Tibial nerve (tissue), 4 donors: ENCODE measurements at places on chromosomes 2 and 18.

GRCh38 chr2:84126530-84126929 lies 332.6 kb downstream of the SUCLG1 start:
- DNase-seq = no peak

DNA sequence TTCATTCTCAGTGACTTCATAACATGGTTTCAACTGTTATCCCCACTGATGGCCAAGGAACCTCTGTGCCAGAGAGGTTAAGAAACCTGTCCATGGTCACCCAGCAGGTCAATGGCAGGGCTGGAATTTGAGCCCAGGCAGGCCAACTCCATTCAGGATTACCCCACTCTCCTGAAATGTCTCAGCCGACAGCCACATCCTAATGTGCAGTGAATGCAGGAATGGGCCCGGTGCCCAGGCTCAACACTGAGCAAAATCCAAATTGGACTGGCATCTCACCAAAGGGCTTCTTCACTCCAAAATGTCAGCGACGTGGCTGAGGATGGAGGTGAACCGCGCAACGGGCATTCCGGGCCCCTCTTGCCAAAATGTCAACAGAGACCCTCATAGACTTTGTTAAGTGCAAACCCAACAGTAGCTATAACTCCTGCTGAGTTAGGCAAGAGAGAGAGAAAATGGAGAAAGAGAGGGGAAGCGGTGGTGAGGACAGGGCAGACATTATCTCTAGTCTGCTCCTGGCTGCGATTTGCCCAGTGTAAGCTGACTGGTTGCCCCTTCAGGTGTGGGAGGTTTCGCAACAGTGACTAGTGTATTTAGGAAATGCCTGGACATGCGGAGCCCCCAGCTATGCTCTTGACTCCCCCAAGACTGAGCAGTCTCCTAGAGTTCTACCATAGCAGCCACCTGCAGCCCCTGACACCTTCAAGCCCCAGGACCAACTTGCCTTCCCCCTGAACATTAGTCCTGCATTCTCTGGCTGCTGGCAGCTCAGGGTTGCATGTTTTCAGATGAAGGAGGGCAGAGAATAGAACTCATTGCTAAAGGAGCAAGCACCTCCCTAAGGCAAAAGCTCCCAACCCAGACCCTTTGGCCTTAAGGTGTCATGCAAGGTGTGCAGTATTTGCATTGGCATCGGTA lies 167.7 kb downstream of the ANAPC1 start:
- no peak for DNase-seq

DNA sequence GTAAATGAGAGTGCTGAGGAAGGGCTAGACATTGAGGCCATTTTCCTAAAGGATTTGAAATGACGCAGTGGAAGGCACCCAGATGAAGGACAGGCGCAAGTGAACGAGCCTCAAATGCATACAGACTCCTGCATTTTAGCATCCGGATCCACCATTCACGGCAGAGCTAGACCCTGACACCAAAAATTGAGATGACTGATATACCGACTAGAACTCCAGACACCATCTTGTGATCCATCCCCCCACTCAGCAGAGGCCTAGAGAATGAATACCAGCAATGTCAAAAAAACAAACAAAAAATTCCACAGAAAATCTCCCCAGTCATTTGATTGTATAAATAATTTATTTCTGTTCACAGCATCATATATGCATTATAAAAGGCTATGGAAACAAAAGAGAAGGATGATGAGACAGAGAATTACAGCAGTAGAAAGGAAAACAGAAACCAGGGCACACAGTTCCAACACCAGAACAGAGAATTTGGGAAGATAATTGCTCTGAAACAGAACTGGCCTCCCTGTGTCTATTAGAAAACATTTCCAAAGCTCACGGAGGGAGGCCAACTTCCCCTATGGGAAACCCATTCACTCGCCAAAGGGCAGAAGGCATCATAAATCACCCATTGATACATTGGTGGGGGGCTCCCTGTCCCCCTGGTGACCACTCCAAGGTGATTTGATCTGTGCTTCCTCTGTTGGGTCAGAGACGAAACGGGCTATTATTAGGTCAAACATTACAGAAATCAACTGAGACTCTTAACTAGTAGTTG lies 4.0 kb downstream of the ARL4C start:
- DNase-seq = no peak

GRCh38 chr2:19140463-19141208 lies 217.8 kb downstream of the OSR1 start:
- DNase-seq = no peak

GRCh38 chr2:20561637-20562454 lies 89.1 kb downstream of the HS1BP3 start:
- DNase-seq = no peak

- DNase-seq = peak; percentile 38
Observed at GRCh38 chr2:64327510-64328414, 126.2 kb upstream of the LGALSL start.

DNA sequence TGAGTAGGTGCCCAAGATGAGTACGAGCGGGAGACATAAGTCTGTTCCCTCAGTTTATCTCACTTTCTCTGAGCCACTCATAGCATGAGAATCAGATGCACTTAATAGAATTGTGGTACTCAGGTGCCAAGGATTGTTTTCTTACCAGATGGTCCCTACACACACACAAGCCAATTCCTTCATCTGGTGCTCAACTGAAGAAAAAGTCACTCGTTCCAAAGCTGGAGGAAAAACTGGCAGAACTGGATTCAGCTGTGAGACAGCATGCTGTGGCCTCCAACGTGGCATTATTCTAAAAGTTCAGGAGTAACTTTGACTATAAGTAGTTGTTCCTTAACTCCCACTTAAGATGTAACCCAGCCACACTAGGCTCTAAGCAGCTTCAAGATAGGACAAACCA lies 33.4 kb upstream of the ABCA12 start:
- DNase-seq = no peak

- no peak for DNase-seq
Observed at GRCh38 chr2:237503201-237503600, 16.1 kb downstream of the MLPH start.

GRCh38 chr2:172739661-172740266 lies 4.1 kb downstream of the RAPGEF4 start:
- no peak for DNase-seq

DNA sequence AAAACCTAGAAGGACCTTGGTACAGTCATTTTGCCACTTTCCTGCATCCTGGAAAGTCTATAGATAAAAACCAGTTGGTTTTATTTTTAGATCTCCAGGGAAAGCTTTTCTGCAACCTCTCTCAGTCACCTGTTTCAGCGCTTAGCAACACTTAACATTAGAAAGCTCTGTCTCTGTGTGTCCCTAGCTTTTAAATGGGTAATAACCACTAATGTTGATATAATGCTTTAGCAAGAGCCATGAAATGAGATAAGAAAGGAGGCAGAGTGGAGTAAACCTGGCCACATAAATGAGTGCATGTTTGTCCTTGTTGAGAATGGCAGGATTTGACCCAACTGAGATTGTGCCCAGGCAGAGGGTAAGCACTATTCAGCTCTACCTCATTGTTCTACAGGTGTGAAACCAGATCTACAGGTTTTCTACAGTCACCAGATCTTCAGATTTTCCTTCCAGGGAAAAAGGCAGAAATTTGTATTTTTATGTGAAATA lies 44.8 kb downstream of the MARCHF4 start:
- DNase-seq = no peak

GRCh38 chr2:236607471-236608187 lies 38.0 kb downstream of the ACKR3 start:
- DNase-seq = no peak

- no peak for DNase-seq
Observed at GRCh38 chr2:77520641-77521547, 1.3 kb downstream of the LRRTM4 start.

DNA sequence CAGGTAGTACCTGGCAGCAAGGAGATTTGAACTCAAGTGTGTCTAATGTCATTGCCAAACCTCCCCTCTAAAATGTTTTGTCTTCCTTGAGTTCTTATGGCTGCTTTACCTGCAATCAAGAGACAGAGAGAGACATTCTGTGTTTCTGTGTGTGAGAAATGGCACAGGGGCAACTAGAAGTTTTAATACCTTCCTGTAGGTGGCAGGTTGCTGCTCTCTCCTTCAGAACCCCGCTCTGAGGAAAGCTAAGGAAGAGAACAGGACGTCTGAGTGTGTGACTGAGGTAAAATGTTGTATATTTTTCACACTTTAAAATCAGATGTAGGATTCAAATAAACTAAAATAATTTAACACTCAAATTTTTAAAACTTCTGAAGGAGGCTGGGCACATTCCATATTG lies 19.2 kb downstream of the DTNA start:
- DNase-seq = no peak

DNA sequence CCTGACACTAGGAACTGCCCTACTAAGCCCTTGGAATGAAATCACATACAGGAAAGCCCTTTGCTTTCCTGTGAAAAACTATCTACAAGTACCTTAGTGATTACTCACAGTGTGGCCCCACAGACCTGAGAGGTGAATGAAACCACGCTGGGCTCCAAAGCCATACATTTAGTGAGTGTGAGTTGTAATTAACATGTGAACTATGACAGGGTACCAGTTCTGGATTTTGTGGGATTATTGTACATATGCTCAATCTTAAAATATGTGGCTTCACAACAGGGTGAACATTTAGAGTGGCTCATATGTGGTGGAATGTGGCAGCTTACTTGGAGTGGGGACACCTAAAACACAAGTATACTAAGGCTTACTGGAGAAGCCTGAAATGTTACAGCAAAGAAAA lies 12.3 kb downstream of the KCTD1 start:
- no peak for DNase-seq

- DNase-seq = no peak
Observed at GRCh38 chr18:8084160-8084559, 517.0 kb downstream of the PTPRM start.

DNA sequence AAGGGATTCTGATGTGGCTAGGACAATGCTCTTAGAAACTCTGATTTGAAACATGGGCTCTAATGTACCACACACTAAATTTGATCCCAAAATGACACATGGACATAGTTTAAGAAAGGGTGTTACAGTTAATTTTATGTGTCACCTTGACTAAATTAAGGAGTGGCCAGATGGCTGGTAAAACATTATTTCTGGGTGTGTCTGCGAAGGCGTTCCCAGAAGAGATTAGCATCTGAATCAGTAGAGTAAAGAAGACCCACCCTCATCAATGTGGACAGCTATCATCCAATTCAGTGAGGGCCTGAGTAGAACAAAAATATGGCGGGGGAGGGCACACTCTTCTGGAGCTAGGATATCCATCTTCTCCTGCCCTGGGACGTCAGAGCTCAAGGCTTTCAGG lies 283.1 kb upstream of the CHAC2 start:
- DNase-seq = no peak

DNA sequence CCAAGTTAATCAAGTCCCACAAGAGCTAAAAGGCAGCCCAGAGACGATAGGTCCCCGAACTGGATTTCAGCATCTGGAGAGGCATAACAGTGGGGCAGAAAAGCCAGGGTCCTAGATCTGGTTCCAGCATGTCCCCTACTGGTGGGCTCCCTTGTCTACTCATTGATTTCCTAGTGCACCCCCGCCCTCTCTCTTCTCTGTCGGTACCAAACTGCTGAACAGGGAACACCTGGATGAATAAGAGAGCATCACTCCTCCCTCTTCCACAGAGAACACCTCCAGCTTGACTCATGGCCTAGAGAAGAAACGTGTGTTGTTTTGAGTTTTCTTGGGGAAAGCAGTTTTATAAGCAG lies 101.3 kb downstream of the FOXI3 start:
- DNase-seq = no peak

- DNase-seq = no peak
Observed at GRCh38 chr2:71863396-71863795, 284.3 kb downstream of the CYP26B1 start.

- no peak for DNase-seq
Observed at GRCh38 chr2:227511239-227511930, 39.4 kb downstream of the AGFG1 start.

- DNase-seq = no peak
Observed at GRCh38 chr2:98894331-98895000, 41.6 kb downstream of the CRACDL start.

DNA sequence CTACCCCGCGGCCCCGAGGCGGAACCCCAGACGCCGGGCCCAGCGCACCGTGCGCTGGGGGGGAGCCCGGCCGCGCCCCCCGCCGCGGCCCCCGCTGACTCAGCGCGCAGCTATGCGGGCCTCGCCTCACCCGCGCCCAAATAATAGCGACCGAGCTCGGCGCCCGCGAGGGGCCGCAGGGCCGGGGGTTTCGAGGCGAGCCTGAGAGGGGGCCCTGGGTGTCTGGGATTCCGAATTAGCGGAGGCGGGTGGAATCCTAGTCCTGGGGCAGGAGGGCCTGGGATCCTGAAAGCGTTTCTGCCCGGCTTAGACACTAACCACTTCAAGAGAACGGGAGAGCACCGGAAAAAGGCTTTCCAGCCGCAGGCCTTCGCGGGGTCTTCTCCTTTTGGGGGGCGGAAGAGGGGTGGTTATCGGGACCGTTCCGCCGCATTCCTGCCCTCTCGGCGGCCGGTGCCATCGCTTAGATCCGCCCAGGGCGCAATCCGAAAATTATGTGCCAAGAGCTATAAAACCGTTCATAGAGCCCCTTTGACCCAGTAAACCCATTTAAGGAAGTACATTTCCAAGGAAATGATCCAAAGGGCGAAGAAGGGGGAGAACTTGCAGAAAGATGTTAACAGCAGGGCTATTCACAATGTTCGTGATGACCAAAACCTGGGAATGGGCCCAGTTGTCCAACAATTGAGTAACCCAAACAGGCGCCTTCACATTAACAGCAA lies 681 bp upstream of the ROCK2 start:
- peak; percentile 70 for DNase-seq

- no peak for DNase-seq
Observed at GRCh38 chr2:217058791-217059755, 199.2 kb upstream of the TNP1 start.

DNA sequence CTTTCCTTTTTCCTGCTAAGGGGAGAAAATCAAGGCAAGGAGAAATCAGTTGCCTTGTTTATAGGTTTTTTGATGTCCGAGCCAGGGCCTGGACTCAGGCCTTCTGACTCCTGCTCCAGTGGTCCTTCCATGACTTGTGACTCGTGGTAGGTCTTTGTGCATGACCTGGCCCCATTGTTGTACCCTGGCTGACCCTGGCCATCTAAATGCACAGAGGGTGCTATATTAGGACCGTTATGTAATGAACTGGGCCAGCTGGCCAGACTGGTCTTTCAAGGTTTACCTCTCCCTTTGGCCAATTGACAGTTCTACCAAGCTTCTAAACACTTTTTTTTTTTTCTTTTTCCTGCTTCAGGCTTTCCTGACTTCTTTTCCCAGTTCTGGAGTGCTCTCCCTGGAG lies 81.1 kb downstream of the SETBP1 start:
- no peak for DNase-seq

GRCh38 chr2:109230941-109231420 lies 102.0 kb downstream of the SH3RF3 start:
- no peak for DNase-seq

DNA sequence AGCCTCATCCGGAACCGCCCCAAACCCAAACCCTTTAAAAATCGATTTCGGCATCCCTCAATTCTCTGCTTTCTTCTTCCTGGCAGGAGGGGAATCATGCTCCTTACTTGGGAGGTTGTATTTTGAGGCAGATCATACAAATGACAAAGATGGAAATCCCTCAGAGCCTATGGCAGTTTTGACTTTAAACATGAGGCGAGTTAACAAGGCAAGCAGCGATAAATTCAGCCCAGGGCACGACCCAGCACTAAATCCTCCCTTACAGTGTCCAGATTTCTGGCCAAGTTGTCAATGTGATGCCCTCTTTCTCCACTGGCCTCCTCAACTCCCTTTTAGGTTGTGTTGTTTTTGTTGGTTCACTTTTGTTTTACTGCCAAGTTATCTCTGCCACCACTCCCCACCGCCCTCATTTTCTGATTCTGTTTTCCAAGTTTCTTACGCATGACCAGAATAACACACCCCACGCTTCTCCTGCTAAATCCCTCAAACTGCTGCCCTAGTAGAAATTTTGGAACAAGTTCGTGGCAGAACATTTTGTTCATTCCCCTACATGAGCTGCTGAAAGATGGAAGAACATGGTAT lies 68.3 kb downstream of the CTAGE1 start:
- DNase-seq = no peak

GRCh38 chr2:205424326-205424725 lies 258.0 kb upstream of the NRP2 start:
- no peak for DNase-seq
